Caudate nucleus (tissue), 63 donors: ENCODE measurements at places on chromosomes 4 and X.

GRCh38 chr4:23697722-23698121 is 192.1 kb downstream of the PPARGC1A start:
- no peak for DNase-seq

DNA sequence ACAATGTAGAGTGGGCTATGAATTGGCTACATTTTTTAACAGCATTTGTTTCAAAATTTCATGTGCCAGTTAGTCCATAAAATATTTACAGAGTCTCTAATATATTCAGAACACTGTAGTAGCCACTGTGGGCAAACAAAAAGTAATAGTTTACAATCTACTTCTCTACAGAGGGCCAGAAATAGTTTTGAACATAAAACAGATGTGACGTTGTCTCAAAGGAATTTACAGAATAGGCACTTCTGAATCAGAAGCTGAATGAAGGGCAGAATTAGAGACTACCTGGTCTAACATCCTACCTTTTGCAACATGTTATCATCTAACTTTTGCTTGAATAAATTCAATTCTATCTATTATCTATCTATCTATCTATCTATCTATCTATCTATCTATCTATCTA is 811.9 kb upstream of the EPHA5 start:
- DNase-seq = no peak

DNA sequence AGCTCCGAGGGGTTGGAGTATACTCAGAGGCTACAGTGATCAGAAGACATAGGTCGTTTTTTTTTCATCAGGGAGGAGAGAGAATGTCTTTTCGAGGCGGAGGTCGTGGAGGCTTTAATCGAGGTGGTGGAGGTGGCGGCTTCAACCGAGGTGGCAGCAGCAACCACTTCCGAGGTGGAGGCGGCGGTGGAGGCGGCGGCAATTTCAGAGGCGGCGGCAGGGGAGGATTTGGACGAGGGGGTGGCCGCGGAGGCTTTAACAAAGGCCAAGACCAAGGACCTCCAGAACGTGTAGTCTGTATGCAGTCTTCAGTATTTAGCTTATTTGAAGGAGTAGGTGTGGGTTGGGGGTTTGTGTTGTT is 500 bp downstream of the GAR1 start:
- no peak for DNase-seq

- DNase-seq = no peak
Observed at GRCh38 chr4:122012735-122013134, 60.9 kb upstream of the TRPC3 start.

GRCh38 chr4:144355811-144356757 is 215.6 kb upstream of the GYPA start:
- DNase-seq = no peak

- no peak for DNase-seq
Observed at GRCh38 chr4:86099348-86099747, 260.5 kb downstream of the MAPK10 start.

GRCh38 chrX:1300449-1300848 is 31.8 kb downstream of the CSF2RA start:
- no peak for DNase-seq

DNA sequence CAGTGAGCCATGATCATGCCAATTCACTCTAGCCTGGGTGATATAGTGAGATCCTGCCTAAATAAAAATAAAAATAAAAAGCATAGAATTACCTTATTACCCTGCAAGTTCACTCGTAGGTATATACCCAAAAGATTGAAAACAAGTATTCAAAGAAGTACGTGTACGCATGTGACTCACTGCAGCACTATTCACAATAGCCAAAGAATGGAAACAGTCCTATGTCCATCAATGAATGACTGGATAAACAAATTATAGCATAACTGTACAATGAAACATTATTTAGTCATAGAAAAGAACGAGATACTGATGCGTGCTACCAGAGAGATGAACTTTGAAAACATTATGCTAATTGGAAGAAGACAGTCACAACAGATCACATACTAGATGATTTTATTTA is 204.6 kb upstream of the DIAPH2 start:
- no peak for DNase-seq

DNA sequence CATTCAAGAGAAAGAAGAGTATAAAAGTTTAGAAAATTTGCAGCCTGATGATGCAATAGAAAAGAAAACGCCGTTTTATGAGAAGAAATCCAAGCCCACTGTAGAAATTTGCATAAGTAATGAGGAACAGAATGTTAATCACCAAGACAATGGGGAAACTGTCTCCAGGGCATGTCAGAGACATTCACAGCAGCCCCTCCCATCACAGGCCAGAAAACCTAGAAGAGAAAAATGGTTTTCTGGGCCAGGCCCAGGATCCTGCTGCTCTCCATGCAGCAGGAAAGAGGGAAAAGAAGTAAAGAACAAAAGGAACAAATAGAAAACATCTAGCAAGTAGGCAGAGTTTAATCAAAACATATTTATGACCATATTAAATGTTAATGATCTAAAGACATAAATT is 119.0 kb downstream of the ANKRD50 start:
- no peak for DNase-seq

DNA sequence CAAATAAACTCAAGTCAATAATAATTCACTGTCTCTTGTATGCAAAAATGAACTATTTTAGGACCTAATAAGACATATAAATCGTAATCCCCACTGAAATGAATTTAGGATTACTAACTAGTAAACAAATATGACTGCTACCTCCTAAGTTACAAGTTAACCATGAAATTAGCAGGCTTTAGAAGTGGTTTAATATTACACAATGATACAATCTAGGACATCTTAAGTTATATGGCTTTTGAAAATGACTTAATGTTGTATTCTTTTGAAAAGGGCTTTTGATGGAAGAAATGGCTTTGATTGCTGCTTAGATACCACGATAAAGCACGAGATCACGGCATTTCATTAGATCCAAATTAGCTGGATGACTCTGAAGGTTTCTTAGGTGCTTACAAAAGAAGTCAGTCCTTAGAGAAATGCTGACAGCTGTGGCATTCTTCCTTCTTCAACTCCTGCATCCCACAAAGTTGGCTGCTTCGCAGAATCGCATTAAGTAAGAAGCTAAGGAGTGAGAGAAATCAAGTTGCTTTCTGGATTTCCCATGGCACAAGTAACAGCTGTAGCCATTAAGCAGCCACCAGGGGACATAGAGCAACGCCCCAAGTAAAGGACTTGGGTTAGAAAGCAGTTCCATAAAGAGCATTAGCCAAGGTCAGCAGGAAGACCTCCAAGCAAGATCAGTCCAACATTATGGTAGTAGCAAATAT is 6.9 kb downstream of the SLC10A7 start:
- no peak for DNase-seq

DNA sequence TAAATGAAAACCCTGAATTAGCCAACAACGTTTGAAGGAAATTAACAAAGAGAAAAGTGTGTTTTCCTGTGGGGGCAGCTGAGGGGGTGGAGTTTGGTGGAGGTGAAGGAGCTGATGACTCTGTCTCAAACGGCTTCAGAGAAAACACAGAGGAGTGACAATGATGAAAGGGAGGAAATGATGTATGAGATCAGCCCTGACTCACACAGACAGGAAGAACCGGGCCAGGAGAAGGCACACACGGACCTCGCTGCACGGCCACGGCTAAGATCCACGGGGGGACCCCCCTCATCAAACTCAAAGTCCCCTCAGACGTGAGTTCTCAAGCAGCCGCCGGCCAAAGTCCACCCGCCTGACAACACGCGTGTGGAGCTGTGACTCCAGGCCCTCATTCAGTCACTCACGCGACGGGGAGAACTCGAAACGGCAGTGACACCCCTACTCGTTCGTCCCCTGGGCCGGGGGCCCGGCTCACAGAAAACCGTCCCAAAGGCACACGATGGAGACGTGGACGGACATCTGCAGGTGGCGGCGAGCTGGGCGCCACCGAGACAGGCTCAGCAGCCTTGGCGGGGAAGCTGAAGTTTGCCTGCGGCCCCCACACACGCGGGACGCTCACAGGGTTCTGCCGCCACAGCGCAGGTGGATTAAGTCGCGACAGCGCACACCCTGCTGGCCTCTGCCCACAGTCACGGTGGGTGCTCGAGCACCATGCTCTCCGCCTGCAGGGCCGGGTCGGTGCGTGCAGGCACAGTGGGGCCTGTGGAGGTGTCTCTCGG is 28.8 kb downstream of the PPP2R3B start:
- no peak for DNase-seq

- DNase-seq = no peak
Observed at GRCh38 chrX:149145845-149146285, 359.2 kb downstream of the IDS start.

GRCh38 chr4:8380511-8381415 is 59.8 kb downstream of the ACOX3 start:
- DNase-seq = no peak

GRCh38 chr4:95963456-95963855 is 123.6 kb downstream of the PDHA2 start:
- no peak for DNase-seq

DNA sequence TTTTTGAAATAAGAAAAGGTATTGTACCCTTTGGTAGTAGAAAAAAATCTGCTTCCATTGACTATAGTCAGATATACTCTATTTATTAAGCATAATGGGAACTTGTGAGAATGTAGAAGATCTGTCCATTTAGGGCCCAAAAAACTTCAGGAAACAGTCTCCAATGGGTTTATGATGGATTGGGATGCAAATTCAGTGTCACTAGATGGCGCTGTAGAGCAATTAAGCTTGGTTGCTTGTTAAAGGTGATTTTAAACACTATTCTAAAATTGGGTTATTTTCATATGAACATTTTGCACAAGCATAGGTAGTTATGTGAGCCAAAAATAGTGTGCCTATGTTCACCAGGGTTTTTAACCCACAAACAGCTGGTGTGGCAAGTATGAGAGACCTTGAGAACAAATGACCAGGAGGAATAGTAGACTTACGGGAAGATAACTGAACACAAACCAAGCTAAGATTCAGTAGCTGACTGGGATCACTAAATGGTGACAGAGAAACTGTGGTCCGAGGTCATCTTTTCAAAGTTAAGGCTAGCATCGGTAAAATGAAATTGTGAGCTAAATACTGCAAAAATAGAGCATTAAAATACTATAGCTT is 80.3 kb upstream of the LSM6 start:
- DNase-seq = no peak

DNA sequence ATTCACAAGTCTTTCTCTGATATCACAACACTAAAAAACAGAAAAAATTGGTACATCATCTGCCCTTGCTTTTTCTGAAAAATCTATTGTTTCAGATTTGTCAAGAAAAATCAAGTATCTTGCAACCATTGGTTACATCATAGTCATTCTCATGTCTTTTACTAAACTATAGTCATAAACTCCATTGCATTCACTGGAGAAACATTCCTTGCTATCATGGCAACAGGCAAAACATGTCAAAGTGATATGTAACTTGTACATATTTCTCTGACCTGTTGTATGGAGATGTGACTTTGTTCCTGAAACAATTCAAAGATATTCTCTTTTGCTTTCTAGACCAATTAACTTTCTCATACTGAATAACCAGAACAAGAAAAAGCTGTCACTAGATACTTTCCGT is 121.9 kb upstream of the ANK2 start:
- DNase-seq = no peak

DNA sequence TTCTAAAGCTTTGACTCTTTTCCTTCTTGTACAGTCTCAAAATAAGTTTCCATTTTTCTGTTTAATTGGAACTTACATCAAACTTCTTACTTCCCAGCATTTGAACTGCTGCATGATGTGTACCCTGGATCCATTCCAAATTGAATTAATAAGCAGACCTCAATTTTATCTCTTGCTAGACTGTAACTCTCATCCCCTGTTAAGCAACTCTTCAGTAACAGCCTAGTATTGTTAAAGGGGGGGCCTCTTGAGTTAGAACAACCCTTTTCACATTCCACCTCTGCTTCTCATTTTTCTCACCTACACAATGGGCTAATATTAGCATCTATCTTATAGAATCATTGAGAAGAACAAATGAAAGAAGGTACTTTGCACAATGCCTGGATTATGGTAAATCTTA is 169.4 kb downstream of the IL1RAPL1 start:
- DNase-seq = no peak

GRCh38 chr4:94426783-94427182 is 25.0 kb upstream of the PDLIM5 start:
- no peak for DNase-seq

GRCh38 chr4:152273343-152273742 is 262.5 kb downstream of the FBXW7 start:
- no peak for DNase-seq

DNA sequence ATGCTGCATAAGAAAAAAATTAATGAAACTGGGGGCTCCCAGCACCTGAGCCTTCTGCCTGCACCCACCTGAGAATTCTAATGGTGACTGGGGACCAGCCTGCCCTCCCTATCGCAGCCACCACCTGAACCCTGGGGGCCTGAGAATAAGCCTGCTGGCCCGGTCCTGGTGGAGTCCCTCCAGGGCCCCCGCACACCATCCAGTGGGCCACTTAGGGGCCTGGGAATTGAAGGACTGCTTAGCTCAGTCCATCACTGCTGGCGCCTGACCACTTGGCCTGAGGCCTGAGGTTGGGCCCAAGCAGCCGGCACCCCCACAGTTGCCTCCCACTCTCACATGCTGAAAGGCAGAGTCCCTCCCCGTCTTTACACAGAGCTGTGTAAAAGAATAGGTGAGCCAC is 230.8 kb downstream of the ENOX2 start:
- DNase-seq = no peak

DNA sequence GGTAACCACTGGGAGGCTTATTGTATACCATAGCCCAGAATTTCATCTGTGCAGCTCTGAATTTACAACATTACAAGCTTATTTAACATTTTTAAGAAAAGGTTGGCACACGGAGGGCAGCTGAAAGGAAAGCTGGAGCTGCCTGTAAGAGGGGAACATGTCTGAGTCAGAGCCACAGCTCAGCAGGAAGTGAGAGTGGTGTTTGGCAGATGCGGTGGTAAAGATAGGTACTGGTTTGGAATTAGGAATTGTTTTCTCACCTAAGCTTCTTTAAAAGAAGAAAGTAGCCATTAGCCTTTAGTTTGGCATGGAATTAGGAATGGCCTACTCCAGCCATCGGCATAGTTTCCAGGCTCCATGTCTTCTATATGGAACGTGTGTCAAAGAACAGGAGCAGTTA is 172.5 kb upstream of the ANXA3 start:
- DNase-seq = no peak

- DNase-seq = no peak
Observed at GRCh38 chr4:57074744-57075143, 35.4 kb downstream of the IGFBP7 start.

- no peak for DNase-seq
Observed at GRCh38 chrX:131671735-131672134, 127.9 kb downstream of the OR13H1 start.

DNA sequence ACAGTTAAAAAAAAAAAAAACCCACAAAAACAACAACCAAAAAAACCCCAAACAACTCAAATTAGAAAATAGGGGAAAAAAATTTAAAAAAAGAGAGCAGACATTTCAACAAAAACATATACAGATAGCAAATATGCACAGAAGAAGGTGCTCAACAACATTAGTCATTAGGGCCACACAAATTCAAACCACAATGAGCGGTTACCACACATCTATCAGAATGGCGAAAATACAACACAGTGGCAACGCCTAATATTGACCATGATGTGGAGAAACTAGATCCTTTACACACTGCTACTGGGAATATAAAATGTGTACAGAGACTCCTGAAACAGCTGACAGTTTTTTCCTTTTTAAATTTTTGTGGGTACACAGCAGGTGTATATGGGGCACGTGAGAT is 19.4 kb downstream of the LYAR start:
- DNase-seq = no peak

- DNase-seq = no peak
Observed at GRCh38 chrX:143027275-143027674, 1.5 kb downstream of the SPANXN4 start.

- DNase-seq = no peak
Observed at GRCh38 chrX:87732133-87732532, 214.5 kb downstream of the KLHL4 start.
